Stimulated activated CD8-positive, alpha-beta memory T cell treated with anti-CD3 and anti-CD28 coated beads, Interleukin-2, amount 100 ng/mL, for 1 hour (primary cell): ENCODE measurements at places on chromosomes 11 and 22.

- DNase-seq: no peak
These were observed 374.3 kb upstream of the MPPED2 start for GRCh38 chr11:30960387-30960992.

DNA sequence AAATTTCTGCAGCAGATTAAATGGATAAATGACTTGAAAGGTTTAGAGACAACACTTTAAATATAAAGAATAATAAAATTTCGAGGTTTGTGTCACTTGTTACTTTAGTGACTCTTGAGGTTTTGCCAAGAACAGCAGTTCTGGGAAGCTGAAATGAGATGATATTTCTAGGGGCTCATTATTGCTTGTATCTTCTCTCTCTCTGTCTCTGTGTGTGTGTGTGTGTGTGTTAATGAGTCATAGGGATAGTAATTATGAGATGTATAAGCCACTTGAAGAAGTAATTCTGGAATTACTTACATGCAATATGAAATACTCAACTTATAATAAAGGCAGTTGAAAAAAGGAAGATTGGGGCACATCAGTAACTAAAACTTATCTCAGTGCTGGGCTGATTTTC lies 9.6 kb upstream of the OR10G7 start:
- DNase-seq: no peak

DNA sequence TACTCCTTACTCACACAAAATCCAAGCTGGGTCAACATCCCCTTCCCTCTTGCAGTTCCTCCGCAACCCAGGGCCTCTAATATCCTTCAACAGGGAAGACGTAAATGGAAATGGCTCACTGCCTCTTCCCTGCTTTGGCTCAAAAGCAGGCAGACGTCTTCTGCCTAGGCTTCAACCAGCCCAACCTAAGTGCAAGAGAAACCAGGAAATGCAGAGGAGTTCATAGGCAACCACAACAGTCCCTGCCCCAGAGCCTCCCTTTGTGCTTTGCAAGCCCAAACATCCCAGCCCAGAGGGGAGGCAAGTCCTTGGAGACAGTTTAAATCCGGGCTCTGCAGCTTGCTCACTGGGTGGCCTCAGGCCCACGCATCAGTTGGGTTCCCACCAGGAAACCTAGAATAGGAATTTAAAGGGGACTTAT lies 33.3 kb downstream of the CD6 start:
- no peak for DNase-seq

DNA sequence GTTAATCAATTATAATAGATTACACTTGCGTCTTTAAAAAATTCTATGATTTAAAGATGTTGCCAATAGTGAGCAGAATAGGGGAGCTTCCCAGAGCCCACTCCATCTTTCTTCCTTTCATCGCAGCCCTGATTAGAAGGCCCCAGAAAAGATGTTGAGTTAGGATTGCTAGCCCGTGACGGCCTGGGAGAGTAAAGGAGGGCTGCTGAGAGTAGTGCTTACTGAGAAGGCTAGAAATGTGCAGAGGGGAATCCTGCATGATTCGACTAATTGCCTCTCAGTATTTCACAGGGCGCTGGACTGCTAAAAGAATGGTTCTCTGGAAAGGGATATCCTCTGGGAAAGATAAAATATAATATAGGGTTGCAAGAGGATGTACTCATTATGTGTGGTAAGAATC lies 160.5 kb downstream of the C11orf87 start:
- DNase-seq: no peak

GRCh38 chr11:99424313-99425084 lies 403.8 kb downstream of the CNTN5 start:
- DNase-seq: no peak

DNA sequence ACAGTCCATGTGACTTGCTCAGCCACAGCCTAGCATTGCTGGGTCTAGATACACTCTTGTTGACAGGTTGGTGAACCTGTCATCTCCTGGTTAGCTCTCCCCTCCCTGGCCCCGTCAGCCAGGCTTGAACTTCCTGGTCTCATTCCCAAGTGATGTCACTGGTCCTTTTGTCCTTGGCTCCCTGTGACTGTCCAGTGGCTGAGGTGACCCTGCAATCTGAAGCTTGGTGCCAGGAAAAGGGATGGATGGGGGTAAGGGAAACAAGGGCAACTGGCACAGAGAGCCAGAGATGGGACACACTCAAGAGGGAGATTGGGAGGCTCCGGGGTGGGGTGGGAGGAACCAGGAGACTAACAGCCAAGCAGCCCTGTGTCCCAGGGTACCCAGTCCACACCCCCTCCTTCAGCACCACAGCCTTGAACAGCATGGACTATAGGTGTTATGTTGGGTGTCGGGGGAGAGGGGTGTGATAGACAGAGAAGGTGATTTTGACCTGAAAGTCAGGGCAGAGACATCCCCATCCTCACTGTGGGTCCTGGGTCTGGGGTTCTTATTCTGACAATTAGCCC lies 63.8 kb upstream of the THY1 start:
- DNase-seq: no peak

- DNase-seq: no peak
These were observed 72.6 kb downstream of the USP35 start for GRCh38 chr11:78261367-78261766.

DNA sequence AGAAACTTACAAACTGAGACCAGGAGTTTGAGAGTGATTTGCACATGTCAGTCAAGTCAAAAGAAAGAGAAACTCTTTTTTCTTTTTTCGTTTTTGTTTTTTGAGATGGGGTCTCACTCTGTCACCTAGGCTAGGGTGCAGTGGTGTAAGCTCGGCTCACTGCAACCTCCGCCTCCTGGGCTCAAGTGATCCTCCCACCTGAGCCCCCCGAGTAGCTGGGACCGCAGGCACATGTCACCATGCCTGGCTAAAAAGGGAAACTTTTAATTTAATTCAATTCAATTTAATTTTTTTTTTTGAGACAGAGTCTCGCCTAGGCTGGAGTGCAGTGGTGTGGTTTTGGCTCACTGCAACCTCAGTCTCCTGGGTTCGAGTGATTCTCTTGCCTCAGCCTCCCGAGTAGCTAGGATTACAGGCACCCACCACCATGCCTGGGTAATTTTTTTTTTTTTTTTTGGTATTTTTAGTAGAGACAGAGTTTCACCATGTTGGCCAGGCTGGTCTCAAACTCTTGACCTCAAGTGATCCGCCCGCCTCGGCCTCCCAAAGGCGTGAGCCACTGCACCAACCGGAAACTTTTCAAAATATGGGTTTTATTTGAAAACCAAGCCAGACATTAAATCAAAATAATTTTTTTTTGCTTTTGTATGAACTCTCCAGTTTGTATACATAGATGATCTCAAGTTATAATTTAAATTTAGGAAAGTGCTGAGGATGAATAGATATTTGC lies 9.9 kb downstream of the UCP3 start:
- no peak for DNase-seq

- DNase-seq: no peak
These were observed 7.9 kb downstream of the EWSR1 start for GRCh38 chr22:29275819-29276565.

GRCh38 chr11:131615611-131616010 lies 245.2 kb downstream of the NTM start:
- no peak for DNase-seq

GRCh38 chr11:27052668-27053067 lies 12.1 kb downstream of the BBOX1 start:
- no peak for DNase-seq

DNA sequence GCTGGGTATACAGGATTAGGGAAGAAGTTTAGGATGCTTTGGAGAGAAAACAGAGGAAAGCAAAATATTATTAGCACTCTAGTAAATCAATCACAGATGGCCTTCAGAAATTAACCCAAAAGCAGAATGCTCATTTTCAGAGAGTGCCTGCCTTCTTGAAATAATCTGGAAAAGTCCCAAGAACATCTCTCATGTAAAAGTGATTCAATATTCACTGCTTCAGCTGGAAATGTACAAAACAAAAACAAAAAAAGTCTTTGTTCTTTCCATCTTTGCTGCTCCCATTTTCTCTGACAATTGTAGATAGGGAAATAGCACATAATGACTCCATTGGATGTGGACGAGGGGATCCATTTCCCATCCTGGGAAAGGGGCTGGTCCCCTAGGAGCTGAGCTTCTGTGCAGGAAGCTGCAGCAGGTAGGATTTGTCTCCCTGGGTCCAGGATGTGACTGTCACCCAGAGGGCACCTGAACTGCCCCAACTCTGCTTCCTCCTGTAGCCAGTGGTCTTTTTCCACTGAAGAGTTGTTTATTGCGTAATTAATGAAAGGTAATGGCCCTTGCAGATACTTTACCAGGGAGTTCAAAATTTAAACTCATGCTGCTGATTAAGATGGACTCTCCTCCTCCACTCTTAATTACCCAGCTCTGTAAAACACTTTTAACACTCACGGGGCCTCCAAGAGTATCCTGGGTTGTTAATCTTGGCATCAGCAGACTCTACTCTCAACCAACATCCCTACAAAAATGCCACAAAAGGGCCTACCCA lies 57.9 kb downstream of the SC5D start:
- no peak for DNase-seq

GRCh38 chr11:8913961-8914660 lies 3.1 kb downstream of the AKIP1 start:
- DNase-seq: no peak

GRCh38 chr11:61616434-61616833 lies 35.6 kb upstream of the SYT7 start:
- DNase-seq: no peak

DNA sequence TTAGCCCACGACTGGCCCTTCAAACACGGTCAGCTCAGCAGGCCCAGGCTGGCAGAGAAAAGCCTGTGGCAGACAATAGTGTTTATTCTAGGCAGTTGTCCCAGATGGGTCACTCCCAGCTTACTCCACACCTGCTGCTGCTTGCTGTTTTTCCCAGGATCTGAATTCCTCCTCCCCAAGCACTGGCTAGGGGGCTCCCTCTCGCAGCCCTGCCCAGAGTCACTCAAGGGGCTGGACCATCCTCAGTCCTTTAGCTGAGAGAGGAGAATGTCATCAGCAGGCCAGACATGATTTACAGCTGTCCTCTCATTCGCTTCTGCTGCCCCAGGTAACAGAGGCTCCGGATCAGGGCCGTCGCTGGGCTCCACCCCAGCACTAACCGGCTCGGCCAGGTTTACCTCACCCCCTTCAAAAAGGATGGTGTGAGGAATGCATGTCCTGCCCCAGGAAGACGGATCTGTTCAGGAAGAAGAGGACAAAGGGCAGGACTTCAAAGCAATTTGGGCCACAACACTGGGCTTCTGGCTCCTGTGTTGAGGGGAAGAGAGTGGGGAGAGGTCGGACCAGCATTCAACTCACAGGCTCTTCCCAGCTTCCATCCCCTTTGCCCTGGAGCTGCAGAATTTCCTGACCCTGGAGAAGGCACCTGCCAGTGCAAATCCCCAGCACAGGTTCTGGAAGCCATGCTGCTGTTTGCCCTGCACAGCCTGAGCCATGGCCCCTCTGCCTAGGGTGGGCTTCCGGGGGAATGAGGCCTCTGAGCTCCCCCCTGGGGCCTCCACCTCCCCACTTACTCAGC lies 59.7 kb upstream of the BARX2 start:
- no peak for DNase-seq

- no peak for DNase-seq
These were observed 135.8 kb upstream of the NECTIN1 start for GRCh38 chr11:119864836-119865235.
